ENCODE measurements at places on chromosomes 3 and 15.
A peak's percentile ranks its signal among the peaks of the same experiment; 100 is the strongest.

GRCh38 chr15:30953731-30954378 lies 37.6 kb downstream of the MTMR10 start:
- DNase-seq: no peak

GRCh38 chr3:120203621-120204020 lies 81.4 kb downstream of the GPR156 start:
- no peak for DNase-seq

GRCh38 chr3:181006541-181006940 lies 17.0 kb upstream of the DNAJC19 start:
- DNase-seq: no peak

DNA sequence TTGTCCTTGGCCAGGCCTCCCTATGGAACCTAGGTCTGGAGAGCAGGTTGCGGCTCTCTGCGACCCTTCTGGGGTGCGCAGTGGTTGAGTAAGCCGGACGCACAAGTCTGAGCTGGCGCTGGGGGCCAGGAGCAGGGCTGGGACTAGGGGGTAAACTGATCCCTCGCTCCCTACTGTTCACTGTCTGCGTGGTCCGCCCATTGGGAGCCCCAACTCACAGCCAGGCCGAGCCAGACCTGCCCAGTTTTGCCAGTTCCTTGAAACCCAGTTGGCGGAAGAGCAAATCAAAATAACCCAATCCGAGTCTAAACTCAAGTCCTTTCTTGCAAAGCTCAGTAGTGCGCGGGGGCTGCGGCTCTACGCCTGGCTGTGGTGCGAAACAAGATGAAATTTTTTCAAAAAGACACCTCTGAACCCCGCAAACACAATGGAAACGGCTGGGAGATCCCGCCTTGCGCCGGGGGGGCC lies 17.5 kb downstream of the RGMA start:
- no peak for DNase-seq

DNA sequence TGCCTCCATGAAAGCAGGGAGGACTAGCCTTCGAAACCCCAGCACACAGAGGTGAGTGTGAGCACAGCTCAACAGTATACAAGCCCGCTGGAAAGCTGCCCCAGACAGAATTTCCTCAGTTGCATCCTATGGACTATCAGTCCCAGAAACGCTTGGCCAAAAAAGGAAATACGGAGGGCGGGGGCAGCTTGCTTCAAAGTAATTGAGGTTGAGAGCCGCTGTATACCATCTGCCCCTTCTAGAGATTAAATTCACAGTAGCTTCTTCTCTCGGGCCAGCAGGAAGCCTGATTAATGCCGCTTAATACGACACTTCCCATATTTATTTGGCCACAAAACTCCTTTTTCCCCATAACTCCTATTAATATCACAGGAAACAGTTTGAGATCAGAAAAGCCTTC lies 88.7 kb downstream of the LIPC start:
- no peak for DNase-seq

DNA sequence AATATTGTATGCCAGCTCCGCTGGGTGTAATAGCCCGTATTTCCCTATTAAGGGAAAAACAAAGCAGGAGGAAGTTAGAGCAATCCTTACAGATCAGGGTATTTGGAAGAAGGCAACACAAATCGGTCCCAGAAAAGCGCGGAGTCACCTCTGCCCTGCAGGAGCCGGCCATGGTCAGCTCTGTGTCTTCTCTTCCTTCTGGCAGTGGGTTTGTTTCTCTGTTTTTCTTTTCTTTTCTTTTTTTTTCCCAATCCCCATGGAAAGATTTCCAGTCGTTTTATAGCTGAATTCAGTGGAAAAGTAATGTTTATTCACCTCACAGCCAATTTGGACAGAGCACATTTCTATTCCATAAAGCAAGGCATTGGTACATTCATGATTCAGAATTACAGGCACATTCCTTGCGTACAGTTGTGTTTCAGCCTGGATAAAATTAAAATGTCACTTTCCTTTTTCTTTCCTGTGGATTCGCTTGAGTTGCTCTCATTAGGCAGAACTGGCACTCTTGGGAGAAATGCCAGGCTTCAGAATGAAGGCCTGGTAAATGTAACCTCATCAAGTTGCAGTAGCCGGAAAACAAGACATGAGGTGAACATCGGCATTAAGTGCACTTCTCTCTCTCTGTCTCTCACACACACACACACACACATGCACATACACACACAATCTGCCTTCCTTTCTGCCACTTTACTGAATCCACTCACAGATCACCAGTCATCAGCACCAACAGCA lies 204.5 kb upstream of the UBE2E1 start:
- DNase-seq: no peak

GRCh38 chr3:28252001-28252431 lies 10.6 kb downstream of the CMC1 start:
- DNase-seq: no peak

DNA sequence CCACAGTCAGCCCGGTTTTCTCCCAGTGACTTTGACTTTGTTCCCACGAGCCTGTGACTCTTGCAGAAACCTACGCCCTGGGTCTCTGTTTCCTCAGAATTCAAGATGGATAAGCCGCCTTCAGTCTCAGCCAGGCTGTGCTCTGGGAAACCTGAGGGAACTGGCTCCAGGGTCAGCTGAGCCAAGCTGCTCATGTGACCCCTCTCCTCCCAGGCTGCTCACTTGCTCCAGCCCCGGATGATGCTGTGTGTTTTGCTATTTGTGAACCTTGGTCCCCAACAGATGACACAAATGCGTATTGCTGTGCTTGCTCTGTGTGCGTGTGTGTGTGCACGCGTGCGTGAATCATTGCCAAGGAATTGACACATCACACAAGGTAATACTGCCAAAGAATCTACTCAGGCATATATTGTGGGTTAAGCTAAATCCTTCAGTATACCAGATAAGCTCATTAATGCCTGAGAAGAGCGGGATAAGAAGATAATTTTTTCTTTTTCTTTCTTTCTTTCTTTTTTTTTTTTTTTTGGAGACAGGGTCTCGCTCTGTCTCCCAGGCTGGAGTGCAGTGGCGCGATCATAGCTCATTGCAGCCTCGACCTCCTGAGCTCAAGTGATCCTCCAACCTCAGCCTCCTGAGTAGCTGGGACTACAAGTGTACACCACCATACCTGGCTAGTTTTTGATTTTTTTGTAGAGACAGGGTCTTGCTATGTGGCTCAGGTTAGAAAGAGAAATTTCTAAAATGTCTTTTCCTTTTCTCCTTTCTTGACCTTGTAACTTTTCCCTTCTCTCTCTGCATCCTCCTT lies 29.2 kb upstream of the UMPS start:
- no peak for DNase-seq

- no peak for DNase-seq
Observed at GRCh38 chr15:76274226-76274625, 37.0 kb downstream of the ETFA start.

DNA sequence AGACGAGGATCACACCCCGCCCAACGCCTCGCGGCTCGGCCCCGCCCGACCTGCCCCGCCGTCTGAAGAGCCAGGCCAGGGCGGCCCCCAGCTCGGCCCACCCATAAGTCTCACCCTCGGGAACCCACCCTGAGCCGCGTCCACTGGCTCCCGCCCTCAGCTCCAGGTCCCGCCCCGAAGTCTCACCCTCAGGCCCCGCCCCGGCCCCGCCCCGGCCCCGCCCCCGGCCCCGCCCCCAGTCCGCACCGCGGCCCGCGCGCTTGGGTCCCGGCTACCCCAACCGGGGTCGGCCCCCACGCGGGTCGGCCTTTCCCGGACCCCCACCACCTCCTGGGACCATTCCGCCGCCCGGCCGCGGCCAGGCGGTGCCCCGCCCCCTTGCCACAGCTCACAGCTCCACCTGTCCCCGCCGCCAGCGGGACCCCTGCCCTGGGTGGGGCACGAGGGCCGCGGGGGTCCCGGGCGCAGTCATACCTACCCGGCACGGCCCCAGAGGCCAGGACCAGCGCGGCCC lies 489 bp downstream of the CSPG5 start:
- DNase-seq: peak; percentile 15

DNA sequence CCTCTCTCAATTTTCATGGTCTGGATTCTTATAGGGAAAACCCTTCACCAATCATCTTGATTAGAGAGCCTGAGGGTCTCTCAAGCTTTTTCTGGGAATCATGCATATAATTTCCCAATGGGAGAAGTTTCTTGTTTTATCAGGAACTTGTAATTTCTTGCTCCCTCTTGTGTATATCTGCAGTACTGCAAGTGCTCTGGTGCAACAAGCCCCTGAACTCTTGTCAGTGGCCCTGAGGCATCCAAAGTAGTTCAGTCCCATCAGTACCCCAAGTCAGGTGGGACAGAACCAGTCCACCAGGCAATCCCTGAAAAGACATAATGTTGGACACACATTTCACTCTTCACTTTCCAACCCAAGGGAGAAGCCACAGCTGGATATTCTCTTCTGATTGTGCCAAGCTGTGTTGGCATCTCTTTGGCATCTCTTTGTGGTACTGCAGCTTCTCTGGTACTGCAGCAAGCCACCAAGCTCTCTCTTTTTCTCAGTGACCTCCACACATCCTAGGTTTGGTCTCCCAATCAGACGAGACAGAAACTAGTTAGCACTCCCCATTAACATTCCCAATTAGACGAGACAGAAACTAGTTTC lies 214.5 kb downstream of the ZIC4 start:
- no peak for DNase-seq

GRCh38 chr3:11470031-11470853 lies 173.5 kb downstream of the VGLL4 start:
- DNase-seq: no peak

- no peak for DNase-seq
Observed at GRCh38 chr3:194872669-194872977, 186.9 kb downstream of the FAM43A start.

DNA sequence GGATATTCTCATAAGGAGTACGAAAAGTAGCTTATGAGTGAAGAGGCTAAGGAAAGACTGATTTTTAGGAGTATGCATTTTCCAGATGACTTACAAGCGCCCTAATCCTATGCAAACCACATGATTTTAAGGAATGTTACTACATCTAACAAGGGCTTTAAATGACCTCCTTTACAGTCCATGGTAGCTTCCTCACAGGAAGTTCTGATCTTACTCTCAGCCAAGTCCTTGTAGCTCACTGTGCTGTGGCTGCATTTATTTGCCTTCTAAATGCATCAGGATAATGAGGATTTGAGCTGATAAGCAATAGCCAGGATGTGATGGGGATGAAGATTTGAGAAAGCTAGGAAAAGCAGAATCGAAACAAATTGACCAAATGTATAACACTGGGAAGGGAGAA lies 896.0 kb downstream of the MCTP2 start:
- no peak for DNase-seq

DNA sequence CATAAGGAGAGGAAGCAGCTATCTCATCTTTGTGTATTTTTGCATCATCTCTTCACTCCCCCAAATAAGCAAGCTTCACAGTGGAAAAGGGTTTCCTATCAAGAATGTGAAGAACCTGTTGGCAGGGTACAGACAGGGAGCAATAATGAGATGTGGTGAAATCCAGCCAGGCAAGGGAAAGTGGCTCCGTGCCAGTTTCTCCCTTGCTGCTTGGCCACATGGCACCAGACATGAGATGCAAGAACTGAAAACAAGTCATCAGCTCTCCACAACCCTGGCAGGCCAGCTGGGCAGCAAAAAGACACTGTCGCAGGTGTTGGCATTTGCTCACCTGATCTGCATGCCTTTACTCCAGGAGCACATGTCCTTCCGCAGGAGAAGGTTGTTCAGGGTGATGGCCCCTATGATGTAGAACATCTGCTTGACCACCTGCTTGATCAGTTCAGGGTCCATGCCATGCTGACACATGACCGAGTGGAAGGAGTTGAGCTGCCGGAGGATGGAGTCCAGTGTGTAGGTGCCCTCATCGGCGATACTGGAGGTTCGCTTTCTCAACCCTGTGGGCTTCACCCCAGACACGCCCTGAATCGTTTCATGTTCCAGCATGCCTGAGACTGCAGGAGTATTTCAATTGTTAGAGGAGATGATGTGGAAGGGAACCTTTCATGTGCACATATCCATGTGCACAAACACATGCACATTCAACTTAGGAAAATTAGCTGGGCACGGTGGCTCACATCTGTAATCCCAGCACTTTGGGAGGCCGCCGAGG lies 23.3 kb upstream of the MYO5C start:
- DNase-seq: no peak

DNA sequence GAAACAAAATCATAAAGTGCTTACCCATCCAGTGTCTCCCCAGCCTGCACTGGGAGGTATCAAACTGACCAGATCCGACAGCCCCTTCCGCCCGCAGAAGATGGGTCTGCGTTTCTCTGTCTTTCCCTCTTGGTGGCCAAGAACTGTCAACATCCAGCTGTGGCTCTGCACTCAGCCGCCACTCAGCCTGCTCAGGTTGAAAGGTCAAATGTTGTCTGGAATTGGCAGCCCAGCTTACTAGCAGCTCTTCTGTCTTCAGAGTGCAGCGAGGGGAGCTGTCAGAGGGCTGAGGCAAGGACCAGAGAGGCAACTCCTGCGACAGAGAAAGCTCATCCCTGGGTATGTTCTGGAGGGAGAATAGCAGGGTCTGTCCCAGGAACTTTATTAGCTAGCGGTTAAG lies 45.4 kb downstream of the GOLGA6L2 start:
- DNase-seq: no peak

GRCh38 chr15:100330629-100331215 lies 11.1 kb downstream of the ADAMTS17 start:
- DNase-seq: no peak

DNA sequence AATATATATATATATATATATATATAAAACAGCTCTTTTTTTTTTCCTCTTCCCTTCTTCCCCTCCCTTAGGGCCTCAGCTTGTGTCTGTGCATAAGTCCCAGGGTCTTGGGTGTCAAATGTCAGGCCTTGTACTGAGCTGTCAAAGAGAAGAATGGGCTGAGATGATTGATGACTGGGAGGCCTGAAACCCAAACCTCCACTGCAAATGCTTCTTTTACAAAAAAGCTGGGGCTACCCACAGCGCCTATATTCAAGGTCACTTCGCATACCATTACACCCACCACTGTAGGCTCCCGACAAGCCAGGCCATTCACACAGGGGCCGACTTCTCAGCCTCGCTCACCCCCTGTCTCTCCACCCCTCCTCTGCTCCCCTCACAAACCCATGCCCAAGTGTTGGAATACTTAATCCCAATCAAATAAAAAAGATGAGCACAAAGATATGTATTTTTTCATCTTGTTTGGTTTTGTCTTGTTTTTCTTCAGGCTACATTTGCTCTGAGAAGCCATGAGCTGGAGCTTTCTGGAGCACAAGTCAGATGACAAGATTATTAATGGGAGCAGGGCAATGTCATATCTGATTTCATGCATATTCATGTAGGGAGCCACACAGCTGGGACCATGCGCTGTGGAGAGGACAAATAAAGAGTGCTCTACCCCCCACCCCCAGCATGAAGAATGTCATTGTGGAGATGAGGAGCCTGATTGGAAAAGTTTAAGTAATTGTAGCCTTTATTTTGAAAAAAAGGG lies 614.4 kb upstream of the NR2F2 start:
- DNase-seq: no peak

- DNase-seq: no peak
Observed at GRCh38 chr3:35262406-35262805, 376.9 kb upstream of the ARPP21 start.

DNA sequence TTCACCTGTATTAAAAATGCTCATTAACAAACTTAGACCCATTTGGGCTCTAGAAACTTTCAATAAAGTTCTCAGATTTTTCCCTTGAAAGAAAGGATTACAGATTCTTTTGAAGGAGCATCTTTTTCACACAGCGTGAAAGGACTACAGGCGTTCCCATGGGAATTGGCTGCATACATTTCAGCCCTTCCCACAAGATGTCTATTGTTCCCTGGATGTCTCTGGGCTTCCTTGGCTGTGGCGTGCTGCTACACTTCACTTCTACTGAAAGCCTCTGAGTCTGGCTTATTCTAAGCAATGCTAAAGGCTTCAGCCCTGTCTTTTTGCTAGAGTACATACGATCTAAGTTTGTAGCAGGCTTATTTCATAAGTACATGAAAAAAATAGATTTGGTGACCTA lies 1.4 kb downstream of the VEPH1 start:
- no peak for DNase-seq

All from activated CD4-positive, alpha-beta T cell treated with anti-CD3 and anti-CD28 coated beads for 1 hour (primary cell).